ENCODE measurements at places on chromosomes 12 and 14. TPM values are rescaled to one million over a fixed set of nuclear protein-coding genes. Genes with fewer than 3 reads are reported as not detected.

Gene MSI1
- total RNA-seq: not detected

Gene KRT80
- total RNA-seq: 24.7 TPM

Gene KRT79
- not detected for total RNA-seq

Gene PRPH
- total RNA-seq: not detected
